Progenitor cell of endocrine pancreas (in vitro differentiated cells): ENCODE measurements at places on chromosomes 2 and 18. TPM values are rescaled to one million over a fixed set of nuclear protein-coding genes. Genes with fewer than 3 reads are reported as not detected.

- H3K4me3 ChIP-seq, result no peak overlapping the region
- no peak for DNase-seq
- no peaks in the 10 kb centered on the region for H3K4me1 ChIP-seq
- H3K36me3 ChIP-seq, result no peaks in the 10 kb centered on the region
Observed at GRCh38 chr2:41600460-41600859, 447.4 kb upstream of the PKDCC start.

DNA sequence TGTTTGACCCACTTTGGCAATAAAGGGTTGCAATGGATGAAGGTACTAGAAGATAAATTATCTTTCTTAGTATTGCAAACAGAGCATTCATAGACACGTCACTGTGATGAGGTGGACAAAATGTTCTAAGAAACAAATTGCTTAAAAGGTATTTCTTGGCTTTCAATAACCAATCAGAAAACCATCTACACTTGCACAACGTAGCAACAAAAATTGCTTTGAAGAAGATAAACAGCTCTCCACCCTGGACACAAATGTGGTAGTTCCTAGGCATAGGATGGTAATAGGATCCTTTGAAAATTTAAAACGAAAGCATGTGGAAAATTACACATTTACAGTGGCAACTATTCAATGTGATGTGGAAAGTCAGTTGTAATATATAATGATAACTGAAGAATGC is 439.9 kb upstream of the ETAA1 start:
- no peaks in the 10 kb centered on the region for H3K27me3 ChIP-seq
- H3K36me3 ChIP-seq, result peaks cover 2% of the 10 kb centered on the region

- H3K27me3 ChIP-seq, result peaks cover 2% of the 10 kb centered on the region
- H3K36me3 ChIP-seq, result no peaks in the 10 kb centered on the region
- no peak overlapping the region for H3K4me3 ChIP-seq
- DNase-seq, result no peak
Observed at GRCh38 chr2:98869870-98870269, 66.2 kb downstream of the CRACDL start.

DNA sequence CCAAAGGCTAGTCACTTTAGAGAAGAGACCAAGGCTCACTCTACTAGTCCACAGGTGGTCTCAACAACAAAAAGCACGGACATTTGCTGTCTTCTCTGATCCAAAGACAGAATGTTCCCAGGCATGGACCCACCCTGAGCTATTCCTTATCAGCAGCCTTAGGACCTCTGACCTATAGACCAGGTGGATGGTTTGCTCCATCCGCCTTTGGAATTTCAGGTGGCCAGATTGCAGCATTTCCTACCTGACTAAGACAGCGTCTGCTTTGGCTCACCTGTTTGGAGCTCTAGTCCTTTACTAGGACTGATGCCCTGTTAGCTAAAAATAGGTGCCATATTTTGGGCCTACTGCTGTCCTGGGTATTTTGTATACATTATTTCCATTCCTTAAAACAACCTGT is 44.6 kb upstream of the LRP2 start:
- no peaks in the 10 kb centered on the region for H3K36me3 ChIP-seq
- no peak overlapping the region for H3K27ac ChIP-seq
- peaks cover 2% of the 10 kb centered on the region for H3K4me1 ChIP-seq
- H3K4me3 ChIP-seq, result no peak overlapping the region
- H3K27me3 ChIP-seq, result no peaks in the 10 kb centered on the region

GRCh38 chr2:123453046-123453700 is 571.9 kb upstream of the CNTNAP5 start:
- DNase-seq, result no peak
- H3K27me3 ChIP-seq, result no peaks in the 10 kb centered on the region
- no peaks in the 10 kb centered on the region for H3K36me3 ChIP-seq
- no peaks in the 10 kb centered on the region for H3K4me1 ChIP-seq
- no peak overlapping the region for H3K27ac ChIP-seq

DNA sequence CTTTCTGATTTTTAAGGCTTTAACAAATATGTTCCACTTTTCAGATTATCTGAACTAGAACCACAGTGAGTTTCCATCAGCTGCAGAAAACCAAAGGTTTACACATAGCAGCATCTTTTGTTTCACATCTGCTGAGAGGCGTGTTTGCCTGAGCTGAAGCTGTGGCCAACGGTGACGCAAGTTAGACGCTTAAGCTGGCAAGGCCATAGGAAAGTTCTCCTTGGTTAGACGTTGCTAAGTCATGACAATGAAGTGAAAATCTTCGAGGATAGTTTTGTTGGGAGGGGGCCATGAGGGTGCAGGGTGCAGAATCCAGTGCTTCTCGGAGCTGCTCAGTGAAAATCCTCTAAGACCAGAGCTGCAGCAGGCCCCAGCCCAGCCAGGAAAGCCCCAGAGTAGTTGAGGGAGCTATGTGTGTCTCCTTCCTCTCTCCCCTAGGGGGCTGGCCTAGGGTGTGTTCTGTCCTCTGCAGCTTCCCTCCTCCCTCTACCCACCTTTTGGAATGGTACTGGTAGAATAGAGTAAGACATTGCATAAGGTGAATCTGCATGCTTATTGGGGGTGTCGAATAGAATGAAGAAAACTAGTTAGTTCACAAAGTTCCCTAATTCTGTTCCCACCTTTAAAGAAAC is 105.4 kb downstream of the FHOD3 start:
- no peak overlapping the region for H3K27ac ChIP-seq
- no peak for DNase-seq
- H3K36me3 ChIP-seq, result no peaks in the 10 kb centered on the region
- H3K4me3 ChIP-seq, result no peak overlapping the region
- no peaks in the 10 kb centered on the region for H3K4me1 ChIP-seq
- peaks cover 2% of the 10 kb centered on the region for H3K27me3 ChIP-seq

The PROC gene
- 18.7 and 25.3 TPM in 2 replicates for total RNA-seq

- DNase-seq, result no peak
- peaks cover 8% of the 10 kb centered on the region for H3K36me3 ChIP-seq
- H3K27ac ChIP-seq, result no peak overlapping the region
- H3K27me3 ChIP-seq, result no peaks in the 10 kb centered on the region
Observed at GRCh38 chr2:213476641-213477040, 192.4 kb downstream of the SPAG16 start.

DNA sequence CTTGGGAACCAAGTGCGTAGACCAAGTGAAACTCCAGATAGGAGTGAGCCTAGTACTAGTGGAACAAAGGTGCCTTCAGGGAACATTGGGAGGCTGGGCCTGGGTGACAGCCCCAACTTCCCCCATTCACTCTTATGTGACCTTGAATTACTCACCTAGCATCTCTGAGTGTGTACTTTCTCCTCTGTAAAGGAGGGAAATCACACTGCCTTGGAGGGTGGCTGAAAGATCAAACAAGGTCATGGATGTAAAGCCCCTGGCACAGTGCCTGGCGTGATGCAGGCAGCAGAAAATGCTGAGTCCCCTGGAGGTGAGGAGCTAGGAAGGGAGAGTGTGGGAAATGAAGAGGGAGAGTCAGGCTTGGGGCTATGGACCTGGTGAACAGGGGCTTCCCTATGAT is 45.9 kb downstream of the MARCO start:
- H3K27ac ChIP-seq, result no peak overlapping the region
- H3K4me1 ChIP-seq, result peaks cover 2% of the 10 kb centered on the region
- no peak for DNase-seq
- no peak overlapping the region for H3K4me3 ChIP-seq

- peaks cover 4% of the 10 kb centered on the region for H3K4me1 ChIP-seq
- H3K27me3 ChIP-seq, result peaks cover 3% of the 10 kb centered on the region
- no peak for DNase-seq
- no peak overlapping the region for H3K4me3 ChIP-seq
- no peak overlapping the region for H3K27ac ChIP-seq
Observed at GRCh38 chr2:46379213-46380037, 82.2 kb downstream of the EPAS1 start.

GRCh38 chr18:55339990-55340389 is 248.0 kb downstream of the TCF4 start:
- H3K36me3 ChIP-seq, result no peaks in the 10 kb centered on the region
- H3K4me1 ChIP-seq, result peaks cover 3% of the 10 kb centered on the region
- H3K27me3 ChIP-seq, result peaks cover 43% of the 10 kb centered on the region
- H3K27ac ChIP-seq, result no peak overlapping the region

DNA sequence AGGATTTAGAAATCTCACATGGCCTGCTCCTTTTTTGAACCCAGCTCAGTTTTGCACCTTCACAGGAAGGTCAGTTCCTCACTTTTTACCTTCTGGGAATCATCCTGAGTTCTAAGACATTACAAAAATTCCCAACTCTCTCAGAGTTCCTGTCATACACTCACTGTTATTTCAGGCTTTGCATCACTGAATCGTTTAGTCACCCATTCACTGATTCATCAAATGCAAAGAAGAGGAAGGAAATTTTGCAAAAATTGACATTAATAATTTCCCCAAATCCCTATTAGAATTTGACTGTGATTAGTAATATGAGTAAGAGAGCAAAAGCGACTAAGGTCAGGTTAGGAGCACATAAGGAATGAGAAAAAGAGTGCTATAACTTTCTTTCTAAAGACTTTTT is 197.5 kb downstream of the PDE1A start:
- no peak overlapping the region for H3K27ac ChIP-seq
- DNase-seq, result no peak
- H3K27me3 ChIP-seq, result no peaks in the 10 kb centered on the region
- H3K4me3 ChIP-seq, result no peak overlapping the region
- peaks cover 2% of the 10 kb centered on the region for H3K4me1 ChIP-seq

DNA sequence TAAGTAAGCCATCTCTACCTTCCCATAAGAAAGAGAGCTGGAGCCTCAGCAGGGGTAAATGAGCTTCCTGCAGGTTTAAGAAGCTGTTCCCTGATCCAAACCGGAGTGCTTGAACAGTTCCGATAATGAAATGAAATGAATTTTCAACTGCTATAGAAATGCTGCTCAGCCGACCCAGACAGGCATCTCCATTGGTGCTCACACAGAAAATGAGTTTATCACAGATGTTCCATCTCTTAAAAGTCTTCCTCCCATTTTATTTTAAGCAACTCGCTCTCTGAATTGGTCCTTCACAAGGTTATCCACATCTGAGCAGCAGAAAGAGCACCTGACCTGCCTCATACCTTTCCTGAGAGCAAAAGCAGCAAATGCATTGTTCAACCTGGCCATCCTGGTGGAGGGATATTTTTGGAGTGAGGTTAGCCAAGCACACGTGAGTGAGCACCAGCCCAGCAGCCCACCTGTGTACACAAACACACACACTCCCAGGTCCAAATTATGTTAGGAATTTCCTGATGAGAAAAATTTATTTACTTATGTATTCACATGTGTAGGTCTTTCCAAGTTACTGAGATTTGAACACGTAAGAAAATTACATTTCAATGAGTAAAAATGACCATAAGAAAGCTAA is 42.2 kb upstream of the CCDC68 start:
- H3K4me3 ChIP-seq, result peak overlapping the region; percentile 37
- H3K36me3 ChIP-seq, result no peaks in the 10 kb centered on the region
- peak overlapping the region; percentile 95 for H3K27ac ChIP-seq
- DNase-seq, result no peak

The RAX gene
- total RNA-seq, result not detected in 2 replicates

The IL1A gene
- 0.12 TPM in 1 of 2 replicates, not detected in the other for total RNA-seq

DNA sequence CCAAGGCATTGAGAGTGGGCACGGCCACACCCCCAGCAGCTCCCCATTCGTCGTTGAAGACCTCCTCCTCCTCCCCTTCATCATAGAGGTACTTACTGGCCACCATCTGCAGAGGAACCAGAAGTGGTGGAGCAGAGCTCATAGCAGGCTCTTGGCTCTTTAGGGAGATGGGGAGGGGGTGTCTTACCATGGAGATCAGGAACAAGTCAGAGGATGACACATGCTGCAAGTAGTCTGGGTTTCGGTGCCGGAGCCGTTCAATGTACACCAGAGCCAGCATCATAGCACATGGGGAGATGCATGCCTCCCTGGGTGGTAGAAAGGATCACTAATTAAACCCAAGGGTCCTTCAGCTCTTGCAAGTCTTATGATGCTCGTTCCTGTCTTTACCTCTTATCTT is 1.9 kb downstream of the CNPPD1 start:
- DNase-seq, result no peak
- H3K4me1 ChIP-seq, result peaks cover 20% of the 10 kb centered on the region
- no peak overlapping the region for H3K4me3 ChIP-seq

The PLCD4 gene
- total RNA-seq, result 0.38 and 0.62 TPM in 2 replicates

The RTP5 gene
- not detected in 2 replicates for total RNA-seq

The RGPD8 gene
- total RNA-seq, result 11.3 and 13.3 TPM in 2 replicates

DNA sequence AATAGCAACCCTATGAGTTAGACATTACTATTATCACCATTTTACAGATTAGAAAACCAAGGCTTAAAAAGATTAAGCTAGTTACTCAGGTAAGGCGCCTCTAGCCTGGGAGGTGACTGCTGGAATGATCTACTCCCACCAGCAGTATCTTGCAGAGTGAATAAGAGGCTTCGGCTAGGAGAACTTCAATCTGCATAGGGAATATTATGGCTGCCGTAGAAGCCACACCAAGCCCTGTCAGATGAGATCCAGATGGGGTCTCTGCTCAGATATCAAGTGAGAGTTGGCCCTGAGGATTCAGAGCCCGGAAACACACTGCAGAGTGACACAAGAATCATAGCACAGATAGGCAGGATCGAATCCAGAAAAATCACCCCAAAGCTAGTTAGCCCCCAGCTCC is 21.5 kb upstream of the PKDCC start:
- peaks cover 40% of the 10 kb centered on the region for H3K4me1 ChIP-seq
- no peaks in the 10 kb centered on the region for H3K36me3 ChIP-seq
- H3K27me3 ChIP-seq, result no peaks in the 10 kb centered on the region
- H3K27ac ChIP-seq, result no peak overlapping the region
- no peak for DNase-seq

DNA sequence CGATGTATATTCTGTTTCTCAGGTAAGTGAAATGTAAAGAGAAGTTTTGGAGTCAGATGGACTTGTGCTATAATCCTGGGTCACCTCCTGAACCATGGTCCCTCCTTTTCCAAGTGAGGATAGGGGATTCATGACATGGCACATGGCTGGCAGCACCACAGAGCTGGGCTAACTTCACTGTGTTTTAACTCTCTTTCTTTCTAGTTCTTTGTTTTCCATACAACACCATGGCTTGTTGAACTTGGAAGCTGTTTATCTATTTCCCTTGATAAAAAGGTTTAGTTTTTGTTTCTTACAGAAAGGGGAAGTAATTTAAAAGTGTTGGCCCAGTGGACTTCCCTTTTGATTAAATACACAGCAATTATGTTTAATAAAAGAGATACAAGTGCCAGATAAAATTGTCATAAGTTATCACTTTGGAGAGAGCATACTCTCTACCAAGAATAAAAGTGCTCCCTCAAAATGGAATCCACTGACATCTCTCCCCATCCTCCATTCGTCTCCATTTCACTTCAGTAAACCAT is 90.4 kb downstream of the PLCL1 start:
- peaks cover 7% of the 10 kb centered on the region for H3K36me3 ChIP-seq
- peaks cover 34% of the 10 kb centered on the region for H3K4me1 ChIP-seq
- no peak overlapping the region for H3K27ac ChIP-seq
